Left renal pelvis (tissue), 4 donors: ENCODE measurements at places on chromosomes 11 and 22. TPM values are rescaled to one million over a fixed set of nuclear protein-coding genes. Genes with fewer than 3 reads are reported as not detected.

The OR6T1 gene
- not detected for polyA plus RNA-seq

DNA sequence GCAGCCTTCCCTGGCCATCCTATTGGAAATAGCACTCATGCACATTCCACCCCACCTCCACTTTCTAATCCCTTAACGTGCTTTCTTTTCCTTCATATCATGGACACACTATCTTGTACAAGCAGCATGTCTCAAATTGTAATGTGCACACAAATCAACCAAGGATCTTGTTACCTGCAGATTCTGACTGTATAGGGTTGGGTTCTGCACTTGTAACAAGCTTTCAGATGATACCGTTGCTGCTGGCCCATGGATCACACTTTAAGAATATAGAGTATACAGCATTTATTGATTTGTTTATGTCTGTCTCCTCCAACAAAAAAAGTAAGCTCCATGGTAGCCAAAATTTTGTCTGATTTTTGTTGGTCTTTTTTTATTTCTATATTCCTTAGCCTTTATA lies 32.4 kb upstream of the POU2AF1 start:
- DNase-seq: no peak

DNA sequence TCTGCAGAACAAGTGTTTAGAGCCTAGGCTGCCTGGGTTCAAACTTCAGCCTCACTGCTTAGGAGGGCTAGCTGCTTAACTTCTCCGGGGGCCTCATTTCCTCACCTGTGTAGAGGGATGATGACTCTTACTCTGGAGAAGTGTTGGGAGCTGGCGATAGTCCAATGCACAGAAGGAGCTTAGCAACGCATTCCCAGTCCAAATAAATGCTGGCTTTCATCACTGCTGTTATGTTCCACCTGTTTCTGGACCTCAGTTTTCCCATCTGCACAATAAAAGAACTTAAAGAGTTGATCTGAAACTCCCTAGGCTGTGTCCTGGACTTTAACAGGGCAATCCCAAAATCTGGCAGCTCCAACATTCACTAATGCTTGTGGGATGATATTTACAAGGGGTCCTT lies 337.8 kb downstream of the MIAT start:
- no peak for DNase-seq

DNA sequence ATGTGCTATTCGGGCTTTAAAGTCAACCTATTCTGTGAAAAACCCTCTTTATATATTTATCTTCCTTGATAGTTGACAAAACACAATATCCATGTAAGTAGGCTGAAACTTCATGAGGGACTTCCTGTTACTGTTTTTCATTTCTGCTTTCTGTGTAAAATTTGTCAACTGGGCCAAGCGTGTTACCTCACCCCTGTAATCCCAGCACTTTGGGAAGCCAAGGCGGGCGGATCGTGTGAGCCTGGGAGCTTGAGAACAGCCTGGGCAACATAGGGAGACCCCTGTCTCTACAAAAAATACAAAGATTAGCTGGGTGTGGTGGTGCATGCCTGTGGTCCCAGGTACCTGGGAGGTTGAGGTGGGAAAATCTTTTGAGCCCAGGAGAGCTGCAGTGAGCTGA lies 66.5 kb upstream of the SLC25A18 start:
- no peak for DNase-seq

- no peak for DNase-seq
These were observed 117.6 kb upstream of the ARHGAP20 start for GRCh38 chr11:110829873-110830272.

DNA sequence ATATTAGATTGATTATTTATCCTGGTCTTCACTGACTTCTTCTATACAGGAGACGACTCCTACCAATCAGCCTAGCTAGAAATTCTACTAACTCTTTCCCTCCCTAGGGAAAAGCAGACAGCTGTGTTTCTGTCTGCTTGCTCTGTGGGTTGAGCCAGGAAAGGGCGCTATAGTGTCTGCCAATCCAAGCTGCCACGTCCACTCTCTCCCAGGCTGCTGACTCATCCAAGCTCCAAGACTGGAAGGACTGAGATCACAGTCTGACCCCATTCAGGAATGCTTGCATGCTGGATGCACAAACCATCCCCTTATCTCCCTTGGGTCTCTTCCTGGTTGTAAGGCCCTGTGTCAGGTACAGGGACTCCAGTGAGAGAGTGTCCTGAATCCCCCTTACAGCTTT lies 955.6 kb downstream of the OPCML start:
- DNase-seq: no peak

- no peak for DNase-seq
These were observed 6.2 kb downstream of the GRAP2 start for GRCh38 chr22:39907047-39907446.
